T-helper 17 cell (primary cell): ENCODE measurements at places on chromosomes 1 and 21. TPM values are rescaled to one million over a fixed set of nuclear protein-coding genes. Genes with fewer than 3 reads are reported as not detected.
A peak's percentile ranks its signal among the peaks of the same experiment; 100 is the strongest.

DNA sequence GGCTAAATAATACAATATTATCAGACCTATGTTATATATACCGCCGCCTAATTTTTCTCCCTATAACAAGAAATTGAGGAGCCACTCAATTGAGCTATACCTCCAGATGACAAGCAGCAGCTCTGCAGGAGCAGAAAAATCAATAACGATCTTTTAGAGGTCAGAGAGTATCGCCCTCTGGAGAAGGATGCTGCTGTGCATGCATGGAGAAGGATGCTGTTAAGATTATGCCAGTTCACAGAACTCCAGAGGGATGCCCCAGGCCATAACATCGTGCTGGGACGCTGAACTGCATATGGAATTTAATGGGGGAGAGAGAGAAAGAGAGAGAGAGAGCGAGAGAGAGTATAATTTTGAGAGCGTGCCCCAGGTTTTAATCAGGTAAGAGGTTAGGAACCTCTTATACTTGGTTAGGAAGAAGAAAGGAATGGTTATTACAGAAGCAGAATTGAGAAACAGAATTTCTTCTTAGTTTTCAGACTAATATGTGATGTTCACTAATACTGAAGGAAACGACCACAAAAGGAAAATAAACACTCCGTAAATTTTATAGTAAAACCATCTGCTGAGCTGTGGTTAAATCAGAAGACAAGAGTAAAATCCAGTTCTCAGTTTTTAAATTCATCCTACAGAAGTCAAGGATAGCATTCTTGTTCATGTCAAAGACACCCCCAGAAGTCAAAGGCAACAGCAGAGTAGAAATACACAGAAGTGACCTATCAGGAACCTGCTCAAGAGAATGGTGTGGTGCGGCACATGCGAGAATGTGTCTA, 111.1 kb downstream of the SMYD2 start:
- H3K36me3 ChIP-seq = no peaks in the 10 kb centered on the region
- DNase-seq = no peak
- peaks cover 2% of the 10 kb centered on the region for H3K4me1 ChIP-seq
- H3K4me3 ChIP-seq = no peak overlapping the region
- H3K27ac ChIP-seq = no peak overlapping the region
- peaks cover 8% of the 10 kb centered on the region for H3K27me3 ChIP-seq

GRCh38 chr1:81458186-81458585, 342.5 kb upstream of the ADGRL2 start:
- no peaks in the 10 kb centered on the region for H3K4me1 ChIP-seq
- DNase-seq = no peak
- H3K27ac ChIP-seq = no peak overlapping the region
- H3K27me3 ChIP-seq = no peaks in the 10 kb centered on the region

DNA sequence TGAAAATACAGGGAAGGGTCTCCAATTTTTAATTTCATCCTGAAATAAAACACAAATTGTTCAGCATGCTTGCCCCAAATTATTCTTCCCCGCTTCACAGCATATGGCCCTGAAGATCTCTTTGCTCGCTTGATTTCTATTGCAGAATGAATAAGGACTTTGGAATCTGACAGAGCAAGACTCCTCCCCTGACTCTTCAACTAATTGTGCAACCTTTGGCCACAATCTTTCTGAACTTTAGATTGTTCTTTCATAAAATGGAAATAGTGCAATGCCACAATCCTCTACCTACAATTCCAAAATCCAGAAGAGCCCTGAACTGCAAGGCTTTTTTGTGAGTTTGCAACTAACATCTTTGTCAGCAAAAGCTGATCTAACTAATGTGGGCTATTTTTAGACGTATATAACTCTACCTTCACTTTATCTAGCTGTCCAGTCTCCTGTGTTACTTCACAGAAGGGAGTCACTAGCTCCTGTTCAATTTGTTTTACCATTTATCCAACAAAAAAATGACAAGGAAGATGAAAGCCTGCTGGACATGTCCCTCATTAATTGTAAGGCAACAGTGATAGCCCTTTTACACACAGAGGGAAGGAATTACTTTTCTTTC, 13.4 kb downstream of the RNASEL start:
- H3K4me3 ChIP-seq = no peak overlapping the region
- peaks cover 12% of the 10 kb centered on the region for H3K4me1 ChIP-seq
- peaks cover 16% of the 10 kb centered on the region for H3K36me3 ChIP-seq
- DNase-seq = no peak
- no peaks in the 10 kb centered on the region for H3K27me3 ChIP-seq
- no peak overlapping the region for H3K27ac ChIP-seq

DNA sequence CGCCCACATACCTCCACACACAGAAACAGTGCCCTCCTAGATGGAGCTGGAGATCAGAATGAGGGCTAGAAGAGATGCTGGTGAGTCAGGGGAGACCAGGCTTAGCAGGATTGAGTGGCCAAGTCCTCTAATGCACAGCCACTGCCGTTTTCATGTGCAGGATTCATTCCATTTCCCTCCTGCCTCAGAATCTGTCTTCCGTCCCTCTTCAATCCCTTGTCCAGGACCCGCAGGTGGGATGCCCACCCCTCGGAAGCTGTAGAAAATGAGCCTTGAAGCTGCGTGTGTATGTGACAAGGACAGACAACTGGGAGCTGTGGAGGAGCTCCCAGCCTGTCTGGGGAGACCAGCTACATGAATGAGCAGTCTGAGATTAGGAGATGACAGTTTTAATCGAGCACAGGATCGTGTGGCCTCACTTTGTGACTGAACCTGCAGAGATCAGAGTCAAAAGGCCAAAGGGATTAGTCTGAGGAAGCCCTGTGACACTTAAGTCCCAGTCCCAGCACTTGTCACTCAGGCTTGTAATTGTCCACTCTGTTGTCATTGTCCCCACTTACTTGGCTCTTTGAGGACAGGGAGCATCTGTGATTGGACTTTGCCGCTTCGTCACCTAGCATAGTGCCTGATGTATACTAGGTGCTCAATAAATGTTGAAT, 22.0 kb downstream of the LGR6 start:
- DNase-seq = no peak
- peaks cover 15% of the 10 kb centered on the region for H3K36me3 ChIP-seq
- peaks cover 11% of the 10 kb centered on the region for H3K4me1 ChIP-seq

- H3K4me3 ChIP-seq = no peak overlapping the region
- peaks cover 18% of the 10 kb centered on the region for H3K4me1 ChIP-seq
- H3K27ac ChIP-seq = no peak overlapping the region
- H3K27me3 ChIP-seq = no peaks in the 10 kb centered on the region
Observed at GRCh38 chr1:209633335-209633997, 18.8 kb downstream of the LAMB3 start.

DNA sequence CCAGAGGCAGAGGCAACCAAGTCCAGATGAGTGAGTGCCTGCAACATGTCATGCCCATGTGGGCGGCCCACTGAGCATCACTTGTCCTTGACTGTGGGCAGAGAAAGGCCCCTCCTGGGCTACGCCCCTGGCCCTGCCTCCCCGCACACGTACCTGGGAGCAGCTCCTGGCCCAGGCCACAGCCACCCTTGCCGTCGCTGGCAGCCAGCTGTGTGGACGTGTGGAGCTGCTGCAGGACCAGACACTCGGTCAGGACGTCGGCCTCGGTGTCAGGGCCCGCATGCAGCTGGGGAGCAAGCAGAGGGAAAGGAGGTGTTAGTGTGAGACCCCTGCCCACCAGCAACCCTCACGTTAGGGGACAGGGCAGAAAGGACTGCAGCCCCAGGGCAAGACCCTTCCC, 61.3 kb downstream of the DMRTB1 start:
- no peak overlapping the region for H3K4me3 ChIP-seq
- DNase-seq = no peak
- H3K4me1 ChIP-seq = peaks cover 5% of the 10 kb centered on the region
- H3K36me3 ChIP-seq = no peaks in the 10 kb centered on the region
- no peak overlapping the region for H3K27ac ChIP-seq

DNA sequence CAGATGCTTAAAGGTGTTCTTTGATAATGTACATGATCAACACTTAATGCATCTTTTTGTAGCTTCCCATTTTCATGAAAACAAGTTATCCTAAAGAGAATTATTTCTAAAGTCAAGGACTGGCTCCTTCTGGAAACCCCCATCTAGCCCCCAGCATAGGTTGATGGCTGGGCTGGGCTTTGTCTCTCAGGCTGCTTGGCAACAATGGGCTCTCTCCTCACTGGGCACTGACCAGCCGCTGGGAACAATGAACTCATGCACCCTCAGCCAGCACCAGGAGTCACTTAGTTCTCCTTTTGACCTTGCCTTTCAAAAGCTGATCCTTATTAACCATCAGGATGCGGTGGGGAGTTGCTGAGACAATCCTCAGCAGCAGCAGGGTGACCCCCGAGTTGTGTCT, 293.0 kb upstream of the PLXNA2 start:
- H3K4me1 ChIP-seq = no peaks in the 10 kb centered on the region
- no peak overlapping the region for H3K4me3 ChIP-seq
- DNase-seq = no peak
- peaks cover 57% of the 10 kb centered on the region for H3K27me3 ChIP-seq

DNA sequence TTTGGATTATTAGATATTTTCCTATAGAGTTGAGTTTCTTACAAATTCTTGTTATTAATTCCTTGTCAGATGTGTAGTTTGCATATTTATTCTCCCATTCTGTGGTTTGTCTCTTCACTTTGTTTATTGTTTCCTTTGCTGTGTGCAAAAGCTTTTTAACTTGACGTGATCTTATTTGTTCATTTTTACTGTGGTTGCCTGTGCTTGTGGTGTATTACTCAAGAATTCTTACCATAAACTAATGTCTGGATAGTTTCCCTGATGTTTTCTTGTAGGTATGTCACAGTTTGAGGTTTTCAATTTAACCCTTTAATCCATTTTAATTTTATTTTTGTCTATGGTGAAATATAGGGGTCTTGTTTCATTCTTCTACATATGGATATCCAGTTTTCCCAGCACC, 72.1 kb upstream of the LHX8 start:
- no peak overlapping the region for H3K27ac ChIP-seq
- no peaks in the 10 kb centered on the region for H3K36me3 ChIP-seq
- H3K4me1 ChIP-seq = no peaks in the 10 kb centered on the region
- no peak for DNase-seq

DNA sequence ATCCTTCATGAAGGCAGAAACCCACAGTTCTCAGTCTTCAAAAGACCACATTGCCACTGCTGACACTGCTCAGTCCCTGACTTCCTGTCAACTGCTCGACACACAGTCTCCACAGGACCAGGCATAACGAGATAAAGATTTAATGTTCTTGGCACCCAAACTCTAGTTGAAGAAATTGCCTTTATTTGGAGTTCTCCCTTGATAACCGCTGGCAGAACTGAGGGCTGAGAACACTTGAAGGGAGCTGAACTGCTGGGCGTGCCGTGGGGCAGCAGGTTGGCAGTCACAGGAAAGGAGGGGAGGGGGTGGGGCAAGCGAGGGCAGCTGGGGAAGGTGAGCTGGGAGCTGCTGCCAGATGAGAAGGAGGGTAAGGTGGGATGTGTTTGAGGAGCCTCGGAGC, 15.9 kb downstream of the HENMT1 start:
- peak overlapping the region; percentile 85 for H3K4me3 ChIP-seq
- peaks cover 49% of the 10 kb centered on the region for H3K4me1 ChIP-seq
- peaks cover 10% of the 10 kb centered on the region for H3K36me3 ChIP-seq
- H3K27me3 ChIP-seq = no peaks in the 10 kb centered on the region
- no peak for DNase-seq

DNA sequence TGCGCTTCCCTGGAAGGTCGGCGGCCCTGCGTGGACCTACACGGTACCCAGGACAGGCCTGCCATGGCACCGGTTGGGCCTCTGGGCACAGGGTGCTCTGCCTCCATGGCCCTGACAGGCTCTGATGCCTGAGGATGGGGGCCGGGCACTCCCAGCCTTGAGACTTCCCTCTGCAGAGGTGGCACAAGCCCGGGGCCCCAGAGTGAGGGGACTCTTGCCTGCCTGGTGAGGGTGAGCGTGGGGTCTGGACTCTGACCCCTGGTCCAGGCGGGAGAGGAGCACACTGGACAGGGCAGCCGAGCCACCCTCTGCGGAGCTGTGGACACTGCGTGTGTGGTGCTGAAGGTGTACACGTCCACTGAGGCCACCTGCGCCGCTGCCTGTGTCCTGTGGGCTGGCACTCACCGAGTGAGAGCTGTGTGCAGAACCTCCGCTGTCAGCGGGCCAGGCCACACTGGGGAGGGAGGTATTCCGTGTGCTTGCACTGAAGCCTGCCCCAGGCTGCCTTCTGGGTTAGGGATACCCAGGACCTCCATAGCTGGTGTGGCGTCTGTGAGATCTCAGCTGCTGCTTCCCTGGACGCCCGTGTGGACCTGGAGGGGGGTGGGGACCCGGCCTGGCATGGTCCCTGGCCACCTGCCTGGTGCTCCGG, 10.4 kb downstream of the SKI start:
- no peak for DNase-seq
- H3K4me1 ChIP-seq = peaks cover 61% of the 10 kb centered on the region
- H3K27ac ChIP-seq = peak overlapping the region; percentile 96
- peak overlapping the region; percentile 75 for H3K4me3 ChIP-seq
- no peaks in the 10 kb centered on the region for H3K27me3 ChIP-seq

GRCh38 chr1:206705726-206706297, 21.1 kb downstream of the MAPKAPK2 start:
- peaks cover 86% of the 10 kb centered on the region for H3K4me1 ChIP-seq
- peaks cover 8% of the 10 kb centered on the region for H3K36me3 ChIP-seq
- no peak for DNase-seq
- H3K27ac ChIP-seq = peak overlapping the region; percentile 98

DNA sequence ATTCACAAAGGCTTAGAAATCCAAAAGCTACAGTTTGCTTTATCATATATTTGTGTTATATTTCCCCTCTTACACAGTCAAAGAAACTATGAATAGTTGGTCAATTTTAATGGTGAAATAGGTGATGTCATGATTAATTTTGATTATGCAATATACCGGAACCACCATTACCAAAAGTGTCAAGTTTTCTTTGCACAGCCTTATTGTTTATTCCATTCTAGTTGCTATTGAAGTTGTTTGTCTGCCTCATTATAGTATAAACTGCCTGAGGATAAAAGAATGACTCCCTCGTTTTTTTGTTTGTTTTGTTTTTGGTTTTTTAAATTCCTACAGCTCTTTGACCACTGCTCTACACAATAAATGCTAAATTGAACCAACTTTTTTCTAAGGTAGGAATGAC, 690.6 kb upstream of the ZP4 start:
- H3K4me1 ChIP-seq = no peaks in the 10 kb centered on the region
- no peak for DNase-seq
- no peaks in the 10 kb centered on the region for H3K36me3 ChIP-seq
- no peaks in the 10 kb centered on the region for H3K27me3 ChIP-seq
- H3K4me3 ChIP-seq = no peak overlapping the region

GRCh38 chr1:177741476-177741875, 228.4 kb downstream of the SEC16B start:
- no peak overlapping the region for H3K4me3 ChIP-seq
- no peaks in the 10 kb centered on the region for H3K36me3 ChIP-seq
- DNase-seq = no peak

- DNase-seq = no peak
- H3K27ac ChIP-seq = no peak overlapping the region
- peaks cover 6% of the 10 kb centered on the region for H3K4me1 ChIP-seq
- no peak overlapping the region for H3K4me3 ChIP-seq
Observed at GRCh38 chr1:16126160-16126559, 29.7 kb downstream of the EPHA2 start.

- no peaks in the 10 kb centered on the region for H3K4me1 ChIP-seq
- DNase-seq = no peak
- H3K27me3 ChIP-seq = no peaks in the 10 kb centered on the region
- H3K36me3 ChIP-seq = no peaks in the 10 kb centered on the region
Observed at GRCh38 chr1:59436637-59437036, 139.7 kb downstream of the FGGY start.

ADCY10 gene
- 0.99 TPM for total RNA-seq

RGSL1 gene
- total RNA-seq = not detected

FCRLA gene
- not detected for total RNA-seq

FCER1G gene
- total RNA-seq = 12.3 TPM

USH2A gene
- total RNA-seq = not detected

FCRL5 gene
- total RNA-seq = not detected

OLIG2 gene
- not detected for total RNA-seq

PM20D1 gene
- 1.1 TPM for total RNA-seq

VHLL gene
- total RNA-seq = not detected

RGS8 gene
- not detected for total RNA-seq
